ENCODE measurements at places on chromosomes 3 and 15.

DNA sequence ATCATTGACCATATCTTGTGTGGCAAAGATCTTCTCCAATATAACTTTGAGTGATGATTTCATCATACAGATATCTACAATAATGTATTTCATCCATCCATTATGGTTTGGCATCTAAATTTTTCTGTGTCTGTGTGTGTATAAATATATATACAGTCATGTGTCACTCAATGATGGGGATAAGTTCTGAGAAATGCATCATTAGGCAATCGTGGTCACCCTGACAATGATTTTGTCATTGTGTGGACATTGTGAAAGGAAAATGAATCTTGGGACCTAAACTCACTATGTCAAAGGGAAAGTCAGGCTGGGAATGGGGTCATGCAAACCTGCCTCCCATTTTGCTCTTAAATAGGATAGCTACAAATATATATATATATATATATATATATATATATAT, 12.4 kb downstream of the CFAP161 start:
- no peak for DNase-seq

GRCh38 chr3:139326131-139326530, 17.7 kb upstream of the MRPS22 start:
- DNase-seq, result no peak

- no peak for DNase-seq
Observed at GRCh38 chr3:129586746-129587430, 19.6 kb downstream of the PLXND1 start.

DNA sequence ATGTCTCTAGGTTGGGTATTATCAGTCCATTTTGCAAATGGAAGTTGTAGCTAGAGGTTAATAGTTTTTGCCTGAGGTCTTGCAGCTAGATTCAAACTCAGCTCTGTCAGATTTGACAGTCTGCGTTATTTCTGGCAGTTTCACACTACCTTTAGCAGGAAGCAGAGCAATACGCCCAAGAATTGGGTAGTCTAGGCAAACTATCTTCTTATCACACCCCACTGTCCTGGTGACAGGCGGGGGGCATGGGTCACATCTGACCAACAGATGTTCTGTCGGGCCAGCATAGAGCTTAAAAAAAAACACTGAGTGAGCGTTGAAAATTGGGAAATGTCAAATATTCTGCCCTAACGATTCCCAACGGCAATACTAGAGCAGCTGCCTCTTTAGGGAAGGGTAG, 5.7 kb downstream of the GPR160 start:
- no peak for DNase-seq

GRCh38 chr15:63166219-63166618, 8.9 kb upstream of the RPS27L start:
- no peak for DNase-seq

GRCh38 chr3:54939557-54940300, 11.9 kb upstream of the LRTM1 start:
- DNase-seq, result no peak

GRCh38 chr3:49238274-49239127, 38.5 kb downstream of the C3orf62 start:
- DNase-seq, result no peak

GRCh38 chr3:109445210-109445609, 107.9 kb upstream of the DPPA4 start:
- no peak for DNase-seq

DNA sequence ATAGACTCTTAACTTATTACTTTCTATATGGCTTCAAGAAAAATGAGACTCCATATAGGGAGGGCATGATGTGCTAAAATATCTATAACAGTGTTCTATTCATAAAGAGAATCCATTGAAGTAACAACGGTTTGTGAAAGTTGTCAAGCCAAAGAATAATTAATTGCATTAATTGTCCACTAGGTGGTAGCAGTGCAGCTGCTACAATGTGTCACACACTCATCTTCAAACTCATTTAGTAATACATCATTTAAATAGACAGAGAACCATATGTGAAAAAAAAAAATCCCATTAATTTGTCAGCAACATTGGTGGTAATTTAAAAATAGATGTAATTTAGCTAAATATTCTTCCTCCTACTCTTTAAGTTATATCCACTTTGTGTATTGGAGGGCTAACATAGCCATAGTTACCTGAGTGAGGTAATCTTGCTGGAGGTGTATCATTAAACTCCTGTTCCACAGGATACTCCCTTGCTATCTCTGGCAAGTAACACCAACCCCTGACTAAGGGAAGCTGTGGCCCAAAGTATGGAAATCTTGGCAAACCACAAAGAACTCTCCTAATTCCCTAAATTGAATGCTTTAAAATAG, 3.7 kb upstream of the CPA3 start:
- no peak for DNase-seq

GRCh38 chr15:99410477-99410876, 155.3 kb upstream of the MEF2A start:
- DNase-seq, result no peak

Data from stimulated activated CD8-positive, alpha-beta memory T cell treated with anti-CD3 and anti-CD28 coated beads, Interleukin-7, amount 100 ng/mL, for 1 hour (primary cell).